ENCODE measurements at places on chromosomes 7 and 10.

- DNase-seq, result no peak
Measured at GRCh38 chr7:142457146-142457703, 199.4 kb upstream of the PRSS58 start.

- DNase-seq, result no peak
Measured at GRCh38 chr7:102828286-102828685, 79.5 kb downstream of the FAM185A start.

DNA sequence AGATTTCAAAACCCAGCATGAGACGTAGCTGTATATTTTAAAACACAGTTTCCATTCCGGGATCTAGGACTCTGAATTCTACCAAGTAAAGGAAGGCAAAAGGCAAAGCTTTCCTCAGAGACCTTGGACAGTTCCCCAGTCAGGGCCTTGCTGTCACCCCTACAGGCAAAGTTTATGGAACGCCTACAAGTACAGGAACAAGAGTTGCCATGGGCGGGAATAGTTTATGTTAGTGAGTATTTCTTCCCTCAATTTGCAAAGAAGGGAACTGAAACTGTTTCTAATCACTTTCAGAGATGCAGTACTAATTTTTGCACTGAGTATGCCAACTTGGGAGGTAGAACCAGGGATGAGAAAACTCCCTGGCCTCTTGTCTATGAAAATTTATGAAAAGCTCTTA, 68.2 kb upstream of the LRGUK start:
- DNase-seq, result no peak

DNA sequence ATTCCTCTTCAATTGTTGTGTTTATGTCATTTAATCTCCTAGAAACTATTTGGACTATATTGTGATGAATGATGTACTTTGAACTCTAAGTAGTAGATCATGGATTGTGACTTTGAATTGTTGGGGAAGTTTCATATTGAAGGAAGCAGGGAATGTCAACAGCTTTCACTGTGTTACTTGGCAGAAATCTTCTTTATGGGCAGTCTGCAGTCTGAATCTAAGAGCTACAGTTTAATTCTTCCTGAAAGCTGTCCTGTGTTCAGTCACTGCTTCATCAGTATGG, 91.6 kb downstream of the PPP1R9A start:
- no peak for DNase-seq

GRCh38 chr7:138009350-138009653, 7.4 kb upstream of the CREB3L2 start:
- DNase-seq, result no peak

Measured in T-helper 9 cell (primary cell).